ENCODE measurements at places on chromosomes 1 and 21.

- DNase-seq, result no peak
These were observed 3.1 kb upstream of the SH3BP5L start for GRCh38 chr1:248828845-248829244.

GRCh38 chr1:119139403-119139802, 1.1 kb downstream of the WARS2 start:
- no peak for DNase-seq

DNA sequence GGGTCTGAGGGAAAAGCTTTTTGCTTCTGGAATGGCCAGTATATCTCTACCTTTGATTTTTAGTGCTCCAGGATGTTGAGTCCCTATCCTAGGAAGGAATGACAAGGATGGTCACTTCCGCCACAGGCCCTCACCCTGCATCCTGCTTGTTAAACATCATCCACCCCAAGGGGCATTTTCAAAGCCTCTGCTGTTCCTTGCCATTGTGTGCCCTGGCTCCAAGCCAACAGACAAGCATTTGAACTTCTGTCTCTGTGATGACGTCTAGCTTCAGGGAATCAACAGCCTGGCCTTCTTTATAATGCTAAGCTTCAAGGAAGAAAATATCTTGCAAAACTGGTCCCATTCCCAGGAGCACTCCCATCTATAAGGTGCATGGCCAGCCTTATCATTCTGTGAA, 12.3 kb upstream of the JAM2 start:
- DNase-seq, result no peak

DNA sequence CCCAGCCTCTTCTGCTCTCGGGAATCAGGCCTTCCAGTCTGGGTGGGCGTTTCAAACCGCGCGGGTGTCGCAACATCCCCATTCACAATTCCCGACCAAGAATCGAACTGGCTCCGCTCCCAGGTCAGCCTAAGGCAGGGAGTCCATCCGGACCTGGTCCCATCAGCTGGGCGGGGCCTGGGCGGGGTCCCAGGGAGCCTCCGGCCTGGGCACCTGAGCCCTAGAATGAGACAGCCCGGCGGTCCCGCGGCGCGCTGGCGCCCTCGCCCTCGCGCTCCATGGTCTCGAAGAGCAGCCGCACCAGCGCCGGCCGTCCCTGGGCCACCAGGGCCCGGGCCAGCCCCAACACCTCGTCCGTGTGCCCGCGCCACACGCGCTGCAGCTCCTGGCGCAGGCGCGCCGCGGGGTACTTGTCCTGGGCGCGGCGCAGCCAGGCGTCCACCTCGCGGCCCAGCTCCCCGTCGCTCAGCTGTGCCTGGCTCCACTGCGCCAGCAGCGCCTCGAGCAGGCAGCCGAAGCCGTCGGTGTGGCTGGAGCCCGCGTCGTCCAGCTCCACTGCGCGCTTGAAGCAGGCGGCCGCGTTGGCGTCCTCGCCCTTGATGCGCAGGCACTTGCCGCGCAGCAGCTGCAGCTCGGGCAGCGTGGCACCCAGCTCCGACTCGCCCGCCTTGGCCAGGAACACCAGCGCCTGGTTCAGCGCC, 16.9 kb upstream of the PARS2 start:
- no peak for DNase-seq

DNA sequence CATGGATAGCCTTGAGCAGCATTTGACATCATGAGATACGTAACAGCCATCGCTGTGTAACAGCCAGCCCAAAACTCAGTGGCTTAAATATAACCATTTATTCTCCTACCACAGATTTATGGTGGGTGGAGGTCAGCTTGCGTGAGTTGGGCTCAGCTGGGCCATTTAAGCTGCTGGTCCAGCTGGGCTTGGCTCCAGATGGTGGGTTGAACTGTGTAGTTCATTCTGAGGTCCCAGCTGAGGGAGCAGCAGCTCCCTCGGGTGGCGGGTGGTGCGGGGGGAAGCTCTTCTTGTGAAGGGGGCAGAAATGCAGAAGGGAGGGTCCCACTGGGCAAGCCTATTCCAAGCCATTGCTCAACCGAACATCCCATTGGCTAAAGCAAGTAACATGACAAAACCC, 75.9 kb downstream of the IGSF21 start:
- DNase-seq, result no peak

GRCh38 chr1:51628715-51629590, 12.1 kb downstream of the OSBPL9 start:
- no peak for DNase-seq

GRCh38 chr1:147821883-147822282, 61.5 kb upstream of the GJA5 start:
- no peak for DNase-seq

DNA sequence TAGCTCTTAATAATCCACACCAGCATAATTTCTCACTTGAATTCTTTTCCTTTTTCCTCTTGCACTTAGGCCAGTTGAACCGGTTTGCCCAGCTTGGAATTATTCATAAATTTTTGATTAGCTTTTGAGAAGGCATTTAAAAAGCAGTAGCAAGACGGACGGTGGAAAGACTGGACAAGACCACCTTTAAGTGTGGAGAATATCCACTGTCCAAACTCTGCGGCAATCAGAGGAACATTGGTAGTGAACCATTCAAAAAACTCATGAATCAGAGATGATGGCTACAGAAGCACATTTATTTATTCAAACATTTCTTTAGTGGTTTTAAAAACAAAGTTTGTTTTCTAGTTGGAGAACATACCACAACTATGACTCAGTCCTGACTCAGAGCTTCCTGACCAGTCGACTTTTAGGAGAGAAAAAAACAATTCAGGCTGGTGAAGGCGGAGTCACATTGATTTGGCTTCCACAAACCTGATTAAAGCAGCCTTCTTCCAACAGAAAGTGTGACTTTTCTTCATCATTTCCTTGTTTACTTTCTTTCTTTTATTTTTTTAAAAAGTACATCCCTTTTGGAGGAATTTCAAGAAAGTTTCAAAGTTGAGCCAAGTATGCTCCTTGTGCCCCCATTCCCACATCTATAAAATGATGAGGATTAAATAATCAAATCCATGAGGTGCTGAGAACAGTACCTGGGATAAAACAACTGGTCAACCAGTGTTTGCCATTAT, 128.8 kb downstream of the ADSS2 start:
- DNase-seq, result peak; percentile 89

GRCh38 chr1:54462597-54463258, 56.5 kb upstream of the SSBP3 start:
- DNase-seq, result no peak

GRCh38 chr21:45294509-45295291, 7.0 kb upstream of the POFUT2 start:
- DNase-seq, result no peak

DNA sequence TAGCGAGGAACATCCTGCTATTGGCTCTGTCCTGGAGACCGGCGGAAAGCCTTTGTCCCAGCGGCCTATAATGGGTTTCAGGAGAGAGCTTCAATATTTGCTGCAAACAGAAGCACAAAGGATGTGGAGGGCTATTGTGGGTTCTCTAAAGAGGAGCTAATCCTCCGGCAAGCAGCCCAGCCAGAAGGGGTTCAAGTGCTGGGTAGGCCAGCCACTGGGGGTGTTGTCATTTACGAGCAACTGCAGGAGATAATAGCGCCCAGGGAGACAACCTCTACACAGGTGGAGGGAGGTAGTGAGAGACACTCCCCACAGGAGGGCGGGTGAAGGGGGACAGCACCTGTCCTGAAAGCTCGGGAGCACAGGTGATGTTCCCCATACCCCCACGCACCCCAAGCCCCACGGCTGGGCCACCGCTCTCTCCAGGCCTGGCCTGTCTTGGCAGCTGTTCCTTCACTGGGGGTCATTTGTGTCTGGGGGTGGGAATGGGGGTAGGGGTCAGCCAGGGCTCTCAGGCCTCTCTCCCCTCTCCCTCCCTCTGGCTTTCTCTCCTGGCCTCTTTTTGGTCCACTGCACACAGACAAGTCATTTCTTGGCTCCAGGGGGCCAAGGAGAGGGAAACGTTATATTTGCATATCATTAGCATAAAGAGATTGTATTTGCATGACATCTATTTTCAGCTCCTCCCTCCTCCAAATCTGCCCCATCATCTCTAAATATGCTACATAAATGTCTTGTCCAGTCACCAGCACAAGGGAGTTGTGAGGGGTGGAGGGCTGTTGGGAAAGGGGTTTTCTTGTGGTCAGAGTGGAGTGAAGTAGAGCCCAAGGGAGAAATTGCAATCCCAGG, 22.0 kb upstream of the SLC26A9 start:
- no peak for DNase-seq

DNA sequence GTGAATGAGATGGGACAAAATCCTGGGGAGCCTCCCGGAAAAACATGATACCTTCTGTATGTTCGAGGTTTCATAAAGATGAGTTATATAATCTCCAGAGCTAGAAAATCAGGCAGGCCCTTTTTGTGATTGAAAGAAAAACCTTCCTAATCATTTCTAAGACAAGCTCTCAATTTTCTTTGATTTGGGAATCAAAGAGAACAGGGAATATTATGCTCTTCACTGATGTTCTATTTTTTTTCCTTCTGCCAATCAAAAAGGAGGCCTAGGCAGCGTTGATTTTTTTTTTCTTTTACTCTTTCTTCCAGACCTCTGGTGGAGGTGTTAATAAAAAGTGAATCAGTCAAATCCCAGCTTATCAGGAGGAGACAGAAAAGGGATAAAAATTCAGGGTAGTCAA, 34.5 kb downstream of the DIRAS3 start:
- no peak for DNase-seq

DNA sequence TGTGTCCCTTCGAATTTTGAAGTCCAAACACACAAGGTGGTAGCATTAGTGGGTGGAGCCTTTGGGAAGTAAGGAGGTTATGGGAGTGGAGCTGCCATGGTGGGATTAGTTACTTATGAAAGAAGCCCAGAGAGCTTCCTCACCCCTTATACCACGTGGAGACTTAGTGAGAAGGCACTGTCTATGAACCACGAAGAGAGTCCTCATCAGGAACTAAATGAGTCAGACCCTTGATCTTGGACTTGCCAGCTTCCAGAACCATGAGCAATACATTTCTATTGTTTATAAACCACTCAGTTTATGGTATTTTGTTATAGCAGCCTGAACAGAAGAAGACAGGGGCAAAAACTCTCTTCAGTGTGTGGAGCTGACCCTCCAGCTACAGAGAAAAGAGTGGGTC, 259.3 kb upstream of the AJAP1 start:
- DNase-seq, result no peak

DNA sequence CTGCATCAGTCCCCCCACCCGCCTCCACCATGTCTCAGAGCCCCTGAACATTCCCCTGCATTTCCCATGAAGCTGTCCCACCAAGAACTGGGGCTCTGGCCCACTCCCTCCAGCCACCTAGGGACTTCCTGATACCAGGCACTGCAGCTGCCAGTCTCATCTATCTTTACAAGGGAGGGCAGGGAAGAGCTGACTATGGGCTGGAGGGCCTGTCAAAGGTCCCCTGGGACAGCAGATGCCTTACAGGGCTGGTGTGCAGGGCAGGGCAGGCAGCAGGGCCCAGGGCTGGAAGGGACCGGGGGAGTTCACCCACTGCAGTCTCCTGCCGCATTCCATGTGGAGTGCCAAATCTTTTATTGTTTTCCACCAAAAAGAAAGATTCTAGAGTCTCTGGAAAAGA, 17.6 kb downstream of the SHISA4 start:
- no peak for DNase-seq

DNA sequence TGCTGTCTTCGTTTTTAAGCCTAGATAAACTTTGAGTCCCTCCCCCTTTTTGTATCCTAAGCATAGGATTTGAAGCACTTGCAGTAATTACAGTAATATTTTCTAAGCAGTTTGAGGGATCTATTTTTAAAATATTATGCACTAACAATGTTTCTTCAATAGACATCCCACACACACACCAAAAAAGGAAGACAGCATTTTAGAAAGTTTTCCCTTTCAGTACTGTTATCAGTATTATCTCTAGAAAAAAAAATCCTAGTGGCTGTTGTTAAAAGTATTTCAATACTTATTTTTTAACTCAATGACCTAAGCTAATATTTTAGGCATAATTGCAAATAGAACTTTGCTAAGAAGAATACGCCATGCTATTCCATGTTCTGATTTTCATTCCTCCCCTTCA, 15.1 kb downstream of the MCOLN3 start:
- DNase-seq, result no peak

DNA sequence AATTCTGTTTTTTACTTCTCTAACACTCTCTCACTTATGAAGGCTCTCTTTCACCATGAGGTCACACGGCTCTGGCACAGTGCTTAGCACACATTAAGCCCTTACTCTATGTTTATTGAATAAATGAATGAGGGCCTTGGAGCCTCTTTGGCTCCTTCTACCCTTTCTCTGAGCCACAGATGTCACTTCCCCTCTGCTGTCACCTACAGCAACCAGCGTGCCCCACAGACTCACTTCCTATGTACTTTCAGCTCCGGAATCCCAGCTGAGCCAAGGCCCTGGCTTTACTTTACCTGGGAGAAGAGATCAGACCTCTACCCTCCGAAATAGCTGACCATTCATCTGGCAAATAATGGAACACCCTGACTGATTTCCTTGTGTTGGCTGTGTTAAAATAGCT, 53.7 kb upstream of the HMCN1 start:
- no peak for DNase-seq

DNA sequence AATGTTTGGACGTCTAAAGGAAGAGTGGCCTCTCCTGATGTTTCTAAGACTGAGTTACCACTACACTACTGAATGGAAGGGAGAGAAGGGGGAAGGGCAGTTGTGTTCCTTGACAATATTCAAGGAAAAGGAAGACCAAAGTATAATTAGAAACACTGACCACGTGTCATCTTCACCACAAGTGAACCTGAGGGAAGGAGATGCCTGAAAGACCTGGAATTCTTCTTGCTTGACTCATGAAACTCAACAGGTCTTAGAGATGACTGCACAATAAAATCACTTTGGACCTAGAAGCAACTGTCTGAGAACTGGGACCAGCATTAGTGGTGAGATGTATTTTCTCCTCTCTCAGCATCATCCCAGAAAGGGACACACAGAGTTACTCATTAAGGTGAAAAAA, 56.7 kb downstream of the PTPN14 start:
- peak; percentile 60 for DNase-seq

- DNase-seq, result peak; percentile 43
These were observed 14.0 kb downstream of the TGFBR3 start for GRCh38 chr1:91872000-91872399.

- no peak for DNase-seq
These were observed 1.2 kb upstream of the CDA start for GRCh38 chr1:20587661-20588053.

GRCh38 chr1:32896451-32896850, 4.7 kb downstream of the TMEM54 start:
- DNase-seq, result no peak

DNA sequence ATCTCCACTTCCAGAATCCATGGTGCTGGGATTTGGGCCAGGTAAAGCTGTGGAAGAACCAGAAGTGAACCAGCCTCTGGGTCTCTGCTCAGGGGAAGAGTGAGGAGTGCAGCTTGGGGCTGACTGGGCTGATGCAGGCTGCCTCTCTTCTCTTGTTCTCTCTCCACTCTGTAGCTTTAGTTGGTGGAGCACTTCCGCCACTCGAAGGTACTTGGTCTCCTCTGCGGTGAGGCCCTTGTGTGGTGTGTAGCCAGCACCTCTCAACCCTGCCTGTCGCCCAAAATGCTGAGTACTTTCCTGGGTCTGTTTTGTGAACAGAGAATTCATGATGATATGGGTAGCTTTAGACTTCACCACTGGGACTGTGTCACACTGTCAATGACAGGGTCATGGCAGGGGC, 63.2 kb downstream of the URB2 start:
- no peak for DNase-seq

GRCh38 chr1:210815641-210816550, 318.1 kb downstream of the KCNH1 start:
- DNase-seq, result no peak

GRCh38 chr1:84450910-84451309, 28.2 kb upstream of the RPF1 start:
- no peak for DNase-seq

GRCh38 chr1:167640051-167640450, 10.0 kb downstream of the RCSD1 start:
- DNase-seq, result no peak
